ENCODE measurements at places on chromosomes 5 and 9.

GRCh38 chr5:144265643-144266247 is 95.1 kb downstream of the KCTD16 start:
- DNase-seq, result no peak

DNA sequence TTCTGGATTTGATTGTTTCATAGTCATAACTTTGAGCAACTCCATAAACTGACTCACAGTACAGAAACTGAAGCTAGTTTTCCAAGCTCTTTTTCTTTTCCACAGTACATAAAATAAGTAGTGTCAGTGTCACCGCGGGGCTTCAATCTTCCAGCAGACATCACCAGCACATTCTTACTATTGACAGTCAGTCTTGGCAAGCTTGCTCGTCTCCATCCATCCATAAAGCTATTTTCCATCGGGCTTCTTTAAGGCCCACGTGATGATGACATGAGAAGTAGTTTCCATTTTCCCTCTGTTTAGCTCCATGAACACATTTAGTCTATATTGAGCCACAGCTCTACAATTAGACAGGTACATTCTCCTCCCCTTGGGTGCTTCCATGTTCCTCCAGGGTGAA is 443.4 kb downstream of the KDM4C start:
- DNase-seq, result no peak

- no peak for DNase-seq
These were observed 5.6 kb downstream of the ENHO start for GRCh38 chr9:34517185-34517584.

- no peak for DNase-seq
These were observed 21.2 kb downstream of the NSUN2 start for GRCh38 chr5:6611334-6612256.

DNA sequence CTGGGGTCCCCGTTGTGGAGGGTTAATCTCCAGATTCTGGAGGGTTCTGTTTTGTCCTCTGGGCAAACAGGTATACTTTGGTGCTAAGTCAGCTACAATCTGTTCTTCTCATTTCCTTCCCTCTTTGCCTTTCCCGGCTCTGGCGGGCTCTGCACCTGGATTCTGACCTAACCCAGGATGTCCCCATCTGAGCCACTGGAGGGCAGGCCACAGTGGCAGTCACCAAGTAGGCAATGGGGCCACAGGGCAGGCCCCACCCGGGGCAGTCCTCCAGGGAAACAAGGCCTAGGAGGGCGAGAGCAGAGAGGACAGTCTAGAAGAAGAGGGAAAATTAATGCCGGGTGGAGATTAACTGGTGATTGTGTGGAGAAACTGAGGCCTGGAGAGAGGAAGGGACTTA is 40.4 kb upstream of the HRH2 start:
- DNase-seq, result no peak
